ENCODE measurements at places on chromosomes 7 and 10. TPM values are rescaled to one million over a fixed set of nuclear protein-coding genes. Genes with fewer than 3 reads are reported as not detected.

The LRIT2 gene
- total RNA-seq, result not detected

The SPDYE8 gene
- not detected for total RNA-seq

The ANKRD61 gene
- total RNA-seq, result under 0.01 TPM

The TRIM74 gene
- not detected for total RNA-seq

The YWHAG gene
- total RNA-seq, result 84.6 TPM

The ATP5MK gene
- 201 TPM for total RNA-seq

The CEP55 gene
- 37.1 TPM for total RNA-seq

The LRRC18 gene
- total RNA-seq, result not detected

DNA sequence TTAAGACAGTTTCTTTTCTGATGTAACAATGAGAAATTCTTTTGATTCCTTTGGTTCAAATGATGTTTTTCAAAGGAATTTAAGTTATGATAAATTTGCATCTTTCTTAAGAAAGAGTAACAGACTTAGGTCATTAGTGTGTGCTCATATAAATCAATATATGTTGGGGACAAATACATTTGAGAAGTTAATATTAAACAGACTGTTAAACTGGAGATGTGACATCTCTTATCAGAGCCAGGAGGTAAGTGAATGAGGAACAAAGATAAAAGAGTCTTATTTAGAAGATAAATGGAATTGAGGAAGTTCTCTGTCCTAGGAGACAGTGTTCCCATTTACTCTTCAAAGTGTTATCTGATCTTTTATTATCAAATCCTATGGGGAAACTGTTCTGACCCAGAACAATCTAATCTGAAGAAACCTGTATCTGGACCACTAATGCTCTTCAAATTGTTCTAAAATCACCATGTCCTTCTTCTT, 104.8 kb upstream of the LAMB4 start:
- no peak for DNase-seq

DNA sequence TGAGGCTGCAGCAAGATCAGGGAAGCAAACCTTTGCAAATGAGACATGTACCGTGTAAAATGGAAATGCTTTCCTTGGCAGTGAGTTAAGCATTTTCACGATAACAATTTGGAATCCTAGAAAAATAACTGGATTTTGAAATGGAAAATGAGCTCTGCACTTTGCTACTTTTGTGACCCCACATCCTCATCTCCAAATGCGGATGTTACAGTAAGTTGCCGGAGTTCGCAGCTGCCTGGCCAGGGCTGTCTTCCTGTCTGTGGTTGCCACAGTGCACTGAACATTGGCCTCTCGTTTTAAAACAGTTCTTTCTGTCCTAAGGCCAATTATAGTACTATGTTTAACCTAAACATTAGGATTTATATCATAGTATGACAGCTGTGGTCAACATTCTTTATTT, 136.2 kb upstream of the FZD8 start:
- no peak for DNase-seq

GRCh38 chr7:136303162-136303561, 326.0 kb upstream of the MTPN start:
- DNase-seq, result no peak

DNA sequence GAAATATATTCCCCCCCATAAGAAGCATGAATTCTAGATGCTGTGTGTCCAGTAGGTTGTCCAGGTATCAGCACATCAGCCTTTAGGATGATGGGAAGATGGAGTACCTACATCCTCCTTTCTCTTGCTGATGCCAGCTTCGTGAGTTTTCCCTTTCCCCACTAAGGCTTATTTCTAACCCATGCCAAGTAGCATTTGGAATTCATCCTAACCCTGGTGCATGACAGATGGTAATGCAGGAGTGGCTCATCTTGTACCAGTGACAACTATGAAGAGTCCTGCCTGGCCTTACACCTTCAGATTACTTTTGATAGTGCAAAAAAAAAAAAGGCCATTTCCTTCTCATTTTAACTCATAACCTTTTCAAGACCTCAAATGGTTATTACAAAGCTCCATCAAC, 58.7 kb downstream of the ARHGAP21 start:
- no peak for DNase-seq

DNA sequence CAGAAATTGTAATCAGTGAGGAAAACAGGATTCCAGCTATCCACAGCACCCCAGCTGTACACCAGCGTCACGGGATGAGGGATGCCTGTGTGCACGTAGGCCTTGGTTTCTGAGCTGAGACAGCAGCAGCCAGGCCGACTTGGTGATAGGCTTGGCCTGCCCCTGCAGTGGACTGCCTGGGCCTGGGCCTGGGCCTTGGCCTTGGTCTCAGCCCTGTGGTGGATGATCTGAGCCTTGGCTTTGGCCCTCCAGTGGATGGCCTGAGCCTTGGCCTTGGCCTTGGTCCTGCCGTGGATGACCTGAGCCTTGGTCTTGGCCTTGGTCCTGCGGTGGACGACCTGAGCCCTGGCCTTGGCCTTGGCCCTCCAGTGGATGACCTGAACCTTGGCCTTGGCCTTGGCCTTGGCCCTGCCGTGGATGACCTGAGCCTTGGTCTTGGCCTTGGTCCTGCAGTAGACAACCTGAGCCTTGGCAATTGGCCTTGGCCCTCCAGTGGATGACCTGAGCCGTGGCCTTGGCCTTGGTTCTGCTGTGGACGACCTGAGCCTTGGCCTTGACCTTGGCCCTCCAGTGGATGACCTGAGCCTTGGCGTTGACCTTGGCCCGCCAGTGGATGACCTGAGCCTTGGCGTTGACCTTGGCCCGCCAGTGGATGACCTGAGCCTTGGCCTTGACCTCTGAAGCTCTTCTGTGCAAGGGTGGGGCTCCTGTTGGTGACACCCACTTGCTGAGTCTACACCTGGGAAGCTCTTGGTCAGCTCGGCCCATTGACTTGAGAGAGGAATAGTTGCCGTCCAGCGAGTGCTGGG, 93.8 kb downstream of the CUX1 start:
- DNase-seq, result no peak

DNA sequence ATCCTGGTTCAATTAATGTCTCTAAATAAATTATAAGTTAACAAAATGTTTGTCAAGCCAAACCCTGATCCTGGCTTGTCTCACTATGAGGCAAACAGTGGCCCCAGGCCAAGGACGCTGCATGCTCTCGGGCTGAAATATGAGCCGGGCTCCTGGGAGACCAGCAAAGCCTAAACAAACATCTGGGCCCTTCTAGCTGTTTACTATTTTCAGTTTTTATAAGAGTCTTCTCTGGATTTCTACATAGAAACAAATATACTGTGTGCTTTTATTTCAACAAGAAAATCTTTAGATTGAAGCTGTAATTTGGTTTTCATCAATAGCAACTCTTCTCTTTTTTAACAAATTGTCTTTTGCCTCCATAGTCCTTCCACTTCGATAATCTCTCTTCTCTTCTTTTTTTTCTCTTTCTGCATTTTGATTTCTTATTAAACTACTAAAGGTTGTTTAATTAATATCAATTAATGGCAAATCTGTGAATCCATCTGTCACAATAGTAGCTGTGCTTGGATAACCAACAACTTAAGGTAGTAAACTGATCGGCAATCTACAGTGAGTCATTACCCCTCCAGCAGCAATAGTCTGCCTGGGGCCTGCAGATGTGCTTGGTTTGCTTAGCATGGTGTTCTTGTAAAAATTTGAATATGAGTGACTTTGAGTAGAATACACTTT, 83.3 kb upstream of the DNAJC1 start:
- DNase-seq, result no peak

DNA sequence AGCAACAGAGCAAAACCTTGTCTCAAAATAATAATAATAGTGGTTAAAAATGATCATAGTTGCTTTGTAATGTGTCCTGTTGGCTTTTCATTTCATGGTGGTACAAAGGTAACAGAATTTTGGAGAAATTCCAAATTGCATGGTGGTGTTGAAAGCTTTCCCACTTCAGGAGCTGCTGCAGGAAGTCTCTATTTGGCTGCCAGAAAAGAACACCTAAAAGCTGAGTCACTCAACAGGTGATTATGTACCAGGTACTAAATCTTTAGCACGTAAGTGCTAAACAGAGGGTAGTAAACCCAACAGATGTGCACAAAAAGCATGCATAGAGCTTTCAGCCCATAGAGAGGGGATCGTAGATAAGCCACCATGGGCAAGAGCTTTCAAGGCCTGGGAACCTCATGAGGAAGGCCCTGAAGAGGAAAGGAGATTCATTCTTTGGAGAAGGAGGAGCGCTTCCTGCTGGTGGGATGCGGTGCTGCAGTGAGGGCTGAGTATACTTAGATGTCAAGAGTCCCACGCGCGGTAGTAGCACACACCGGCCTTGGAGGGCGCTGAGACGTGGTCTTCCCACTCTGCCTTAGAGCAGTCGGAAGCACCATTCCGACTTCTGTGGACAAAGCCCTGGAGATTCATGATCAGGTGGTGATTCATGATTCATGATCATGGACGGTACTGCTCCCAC, 118.7 kb downstream of the RALA start:
- DNase-seq, result no peak

- peak; percentile 12 for DNase-seq
Measured at GRCh38 chr7:38211486-38211885, 33.4 kb downstream of the STARD3NL start.

DNA sequence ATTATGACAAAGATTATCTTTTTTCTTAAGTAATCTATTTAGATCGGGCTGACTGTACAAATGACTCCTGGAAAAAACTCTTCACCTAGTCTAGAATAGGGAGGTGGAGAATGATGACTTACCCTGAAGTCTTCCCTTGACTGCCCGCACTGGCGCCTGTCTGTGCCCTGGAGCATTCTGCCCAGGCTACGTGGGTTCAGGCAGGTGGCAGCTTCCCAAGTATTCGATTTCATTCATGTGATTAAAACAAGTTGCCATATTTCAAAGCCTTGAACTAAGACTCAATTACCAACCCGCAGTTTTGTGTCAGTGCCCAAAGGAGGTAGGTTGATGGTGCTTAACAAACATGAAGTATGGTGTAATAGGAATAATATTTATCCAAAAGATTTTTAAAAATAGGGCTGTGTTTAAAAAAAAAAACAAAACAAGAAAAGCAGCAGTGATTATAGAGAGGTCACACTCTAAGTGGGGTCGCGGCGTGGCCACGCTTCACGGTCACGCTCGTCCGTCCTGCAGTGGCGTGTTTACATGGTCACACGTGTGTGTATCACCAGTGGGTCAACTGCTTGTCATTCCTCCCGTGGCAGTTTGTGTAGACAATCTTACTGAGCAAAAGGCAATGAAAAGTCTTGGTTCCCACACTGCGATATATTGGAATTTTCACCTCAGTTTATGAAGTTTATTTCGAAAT, 10.8 kb downstream of the INSIG1 start:
- DNase-seq, result no peak

GRCh38 chr10:62248465-62248864, 20.2 kb downstream of the RTKN2 start:
- DNase-seq, result no peak

DNA sequence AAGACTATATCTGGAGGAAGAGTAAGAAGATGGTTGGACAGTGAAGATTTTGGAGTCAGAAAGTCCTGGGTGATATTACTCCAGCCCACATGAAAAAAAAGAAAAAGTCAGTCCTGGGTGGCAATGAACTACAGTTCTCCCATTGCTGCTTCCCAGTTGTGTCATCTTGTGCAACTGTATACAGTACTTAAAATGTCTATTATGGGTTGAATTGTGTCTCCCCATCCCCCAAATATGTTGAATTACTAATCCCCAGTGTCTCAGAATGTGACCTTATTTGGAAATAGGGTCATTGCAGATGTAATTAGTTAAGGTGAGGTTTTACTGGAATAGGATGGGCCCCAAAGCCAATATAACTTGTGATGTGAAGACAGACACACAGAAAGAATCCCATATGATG, 15.6 kb downstream of the SEC23IP start:
- DNase-seq, result no peak

- no peak for DNase-seq
Measured at GRCh38 chr10:9545073-9545472, 1472.6 kb upstream of the CELF2 start.

DNA sequence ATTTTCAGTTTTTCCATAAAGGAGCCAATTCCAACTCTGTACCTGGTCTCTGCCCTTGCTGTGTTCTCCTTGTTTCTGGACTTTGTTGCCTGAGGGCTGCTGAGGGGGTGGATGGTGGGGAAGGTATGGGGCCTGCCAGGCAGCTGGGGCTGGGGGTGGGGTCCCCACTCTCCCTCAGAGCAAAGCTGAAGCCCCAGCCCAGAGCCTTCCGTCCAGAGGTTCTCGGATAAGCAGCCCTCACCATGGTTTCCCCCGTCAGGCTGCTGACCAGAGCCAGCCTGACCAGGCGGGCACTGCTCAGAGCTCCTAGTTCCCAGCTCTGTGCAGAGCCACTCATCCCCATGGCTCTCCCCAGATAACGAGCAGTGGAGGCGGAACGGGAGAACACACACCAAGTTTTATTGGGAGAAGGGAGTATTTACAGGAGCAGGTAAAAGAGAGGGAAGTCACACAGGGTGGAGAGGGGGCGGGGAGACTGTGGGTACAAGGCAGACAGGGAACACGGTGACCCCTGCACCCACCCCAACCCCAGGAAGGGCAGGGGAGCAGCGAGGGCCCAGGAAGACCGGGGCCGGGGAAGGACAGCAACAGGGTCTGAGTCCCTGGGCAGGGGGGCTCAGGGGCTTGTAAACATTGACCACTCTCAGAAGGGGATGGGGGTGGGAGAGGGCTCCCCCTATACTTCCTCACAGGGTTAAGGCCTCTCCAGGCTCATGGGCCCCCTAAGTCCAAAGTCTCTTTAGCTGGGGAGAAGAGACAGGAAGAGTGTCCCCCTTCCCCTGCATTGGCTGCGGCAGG, 5.8 kb downstream of the GNB2 start:
- no peak for DNase-seq

- DNase-seq, result no peak
Measured at GRCh38 chr7:138233189-138233588, 156.9 kb downstream of the AKR1D1 start.

GRCh38 chr7:101633511-101633910, 4.4 kb upstream of the MYL10 start:
- no peak for DNase-seq

DNA sequence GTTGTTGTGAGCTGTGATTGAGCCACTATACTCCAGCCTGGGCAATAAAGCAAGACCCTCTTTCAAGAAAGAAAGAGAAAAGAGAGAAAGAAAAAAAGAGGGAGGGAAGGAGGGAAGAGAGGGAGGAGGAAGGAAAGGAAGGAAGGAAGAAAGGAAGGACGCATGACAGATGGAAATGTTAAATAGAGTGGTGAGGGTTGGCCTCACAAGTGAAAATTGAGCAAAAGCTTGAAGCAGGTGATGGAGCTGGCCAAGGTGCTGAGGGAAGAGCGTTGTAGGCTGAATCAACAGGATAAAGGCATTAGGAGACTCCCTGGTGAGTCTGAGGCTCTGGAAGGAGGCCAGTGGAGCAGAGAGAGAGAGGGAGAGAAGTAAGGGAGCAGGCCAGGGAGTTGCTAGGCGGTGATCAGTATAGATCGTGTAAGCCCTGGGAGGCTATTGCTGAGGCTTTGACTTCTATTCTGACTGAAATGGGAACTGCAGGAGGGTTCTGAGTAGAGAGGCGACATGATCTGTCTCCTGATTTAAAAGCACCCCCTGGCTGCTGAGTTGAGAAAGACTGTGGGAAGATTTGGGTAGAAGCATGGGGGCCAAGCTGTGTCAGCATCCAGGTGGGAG, 26.5 kb upstream of the TMEM248 start:
- DNase-seq, result peak; percentile 25

GRCh38 chr10:63504145-63504881, 16.9 kb upstream of the REEP3 start:
- no peak for DNase-seq
